ENCODE measurements at places on chromosomes 1 and 21. TPM values are rescaled to one million over a fixed set of nuclear protein-coding genes. Genes with fewer than 3 reads are reported as not detected.

Gene CADM3
- 134 TPM for total RNA-seq

Gene VWA1
- 5.3 TPM for total RNA-seq

Gene TCHH
- total RNA-seq, result 0.23 TPM

Gene DDR2
- 10.8 TPM for total RNA-seq

Data from diencephalon (tissue), 1 donor.